ENCODE measurements at places on chromosomes 11 and 22.
A peak's percentile ranks its signal among the peaks of the same experiment; 100 is the strongest.

GRCh38 chr11:31995525-31996094, 95.3 kb upstream of the RCN1 start:
- no peak for DNase-seq

- DNase-seq = no peak
These were observed 15.6 kb upstream of the MFRP start for GRCh38 chr11:119361941-119362725.

- no peak for DNase-seq
These were observed 24.6 kb downstream of the ELF5 start for GRCh38 chr11:34488855-34489557.

DNA sequence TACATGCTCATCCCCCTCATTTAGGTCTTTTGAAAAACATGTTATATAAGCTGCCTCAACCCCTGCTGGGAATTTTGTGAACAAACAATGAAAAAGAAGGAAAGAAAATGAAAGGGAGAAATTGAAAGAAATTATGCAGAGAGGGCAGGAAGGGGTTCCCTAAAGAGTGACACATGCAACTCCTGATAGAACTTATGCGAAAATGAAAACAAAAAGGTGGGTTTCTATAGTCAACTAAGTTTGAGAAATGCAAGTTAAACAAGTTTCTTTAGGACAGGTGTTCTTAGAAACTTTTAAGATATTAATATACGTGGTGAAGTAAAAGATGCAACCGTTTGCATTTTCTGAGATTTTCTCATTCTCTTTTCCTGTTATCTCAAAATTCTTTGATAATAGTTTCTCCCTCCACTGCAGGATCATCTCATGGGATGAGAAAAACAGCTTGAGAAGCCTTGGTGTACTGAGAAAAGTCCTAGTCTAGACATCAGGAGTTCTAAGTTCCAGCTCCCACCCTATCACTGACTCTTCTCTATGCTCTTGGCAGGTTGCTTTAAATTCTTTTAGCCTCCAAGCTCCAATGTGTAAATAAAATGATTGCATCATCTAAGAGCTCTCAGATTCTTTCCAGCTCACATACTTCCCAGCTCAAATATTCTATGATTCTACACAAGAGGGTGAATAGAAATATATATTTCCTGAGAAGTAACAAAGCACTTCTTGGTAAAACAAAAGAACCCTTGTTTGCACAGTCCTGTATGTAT, 109.2 kb downstream of the FAM76B start:
- no peak for DNase-seq

GRCh38 chr11:33262011-33262645, 4.9 kb downstream of the HIPK3 start:
- DNase-seq = no peak

GRCh38 chr11:18727479-18728236, 1.7 kb upstream of the IGSF22 start:
- DNase-seq = peak; percentile 75

- DNase-seq = no peak
These were observed 745.8 kb upstream of the ANO5 start for GRCh38 chr11:21446939-21447590.
